ENCODE measurements at places on chromosomes 1 and 21. TPM values are rescaled to one million over a fixed set of nuclear protein-coding genes. Genes with fewer than 3 reads are reported as not detected.
A peak's percentile ranks its signal among the peaks of the same experiment; 100 is the strongest.

DNA sequence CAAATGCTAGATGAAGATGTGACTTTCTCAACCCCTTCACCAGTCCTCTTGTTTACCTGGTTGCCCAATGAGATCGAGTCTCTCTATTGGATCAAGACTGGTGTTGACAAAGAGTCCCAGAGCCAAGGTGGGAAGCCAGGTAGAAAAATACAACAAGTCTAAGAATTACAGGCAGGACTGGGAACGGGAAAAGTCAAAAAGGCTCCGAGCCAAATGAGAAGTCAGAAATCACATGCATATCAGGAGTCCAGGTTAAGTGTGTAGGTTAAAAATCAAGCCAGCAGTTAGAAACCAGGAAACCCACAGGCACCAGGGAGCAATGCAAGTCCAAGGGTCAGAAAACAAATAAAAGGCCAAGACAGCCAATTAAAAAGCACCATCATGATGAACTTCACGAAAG is 27.4 kb upstream of the DUSP23 start:
- no peak for DNase-seq

DNA sequence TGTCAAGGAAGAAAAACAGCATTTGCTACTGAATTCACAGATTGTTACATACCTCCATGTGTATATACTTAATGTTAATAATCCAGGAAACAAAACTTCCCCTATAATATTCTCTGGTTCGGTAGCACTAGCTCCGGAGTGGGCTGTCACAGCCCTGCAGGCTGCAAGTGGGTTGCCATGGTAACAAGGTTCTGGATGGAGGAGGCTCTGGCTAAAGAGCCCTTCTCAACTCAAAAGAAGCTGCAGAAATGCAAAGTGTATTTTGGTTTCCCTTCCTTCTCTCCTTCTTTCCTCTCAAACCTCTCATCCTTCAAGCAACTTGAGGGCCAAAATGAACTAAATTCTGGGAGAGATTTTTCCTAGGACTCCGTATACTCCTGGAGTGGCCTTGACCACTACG is 45.2 kb downstream of the ASTN1 start:
- no peak for DNase-seq

GRCh38 chr1:33735624-33736023 is 128.3 kb upstream of the HMGB4 start:
- DNase-seq: no peak

- DNase-seq: no peak
Measured at GRCh38 chr1:31580891-31581603, 4.7 kb downstream of the TINAGL1 start.

DNA sequence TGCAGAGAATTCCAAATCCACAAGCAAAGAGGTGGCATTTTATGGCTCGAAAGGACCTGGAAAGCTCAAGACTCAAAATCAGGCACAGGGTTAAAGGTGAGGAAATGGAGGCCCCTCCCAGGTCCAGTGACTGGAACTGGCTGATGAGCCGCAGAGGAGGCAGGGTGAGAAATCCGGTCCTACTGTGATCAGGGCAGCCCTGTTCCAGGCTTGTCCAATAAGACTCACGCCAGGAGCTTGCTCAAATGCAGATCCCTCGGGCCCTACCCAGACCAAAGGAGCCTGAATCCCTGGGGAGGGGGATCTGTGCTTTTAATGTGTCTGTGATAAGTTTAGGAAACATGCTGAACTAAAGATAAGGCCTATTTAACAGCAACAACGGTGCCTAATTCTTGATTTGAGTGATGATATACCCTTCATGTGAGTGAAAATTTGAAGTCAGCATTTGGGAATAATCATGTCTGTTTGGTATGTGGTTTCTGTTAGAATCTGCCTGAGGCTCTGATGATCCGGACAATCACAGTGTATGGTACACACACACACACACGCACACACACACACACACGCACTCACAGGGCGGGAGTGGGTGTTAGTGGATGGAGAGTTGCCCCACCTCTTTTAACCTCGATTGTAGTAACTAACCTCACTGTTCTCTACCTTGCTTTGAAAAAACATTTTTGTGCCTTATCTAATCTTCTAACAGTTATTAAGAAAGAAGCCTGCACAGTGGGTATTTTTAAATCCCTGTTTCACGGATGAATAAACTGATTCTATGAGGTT is 54.1 kb upstream of the LYST start:
- no peak for DNase-seq

DNA sequence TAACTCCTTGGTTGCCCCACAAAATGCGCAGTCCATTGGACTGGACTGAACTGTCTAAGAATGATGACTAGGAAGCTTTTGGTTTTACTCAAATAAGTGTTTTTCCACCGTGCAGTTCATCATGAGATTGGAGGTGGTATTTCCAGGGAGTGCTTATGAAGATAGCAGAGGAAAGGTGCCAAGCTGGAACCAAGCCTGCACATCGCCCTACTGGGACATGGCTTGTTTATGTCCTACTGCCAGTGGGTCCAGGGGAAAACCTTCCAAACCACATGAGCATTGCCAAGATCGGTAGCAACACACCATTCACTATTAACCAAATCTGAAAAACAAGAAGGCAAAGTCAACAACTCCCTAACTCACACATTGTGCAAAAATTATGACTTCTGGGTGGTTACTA is 54.7 kb upstream of the DSCAM start:
- peak; percentile 52 for DNase-seq

DNA sequence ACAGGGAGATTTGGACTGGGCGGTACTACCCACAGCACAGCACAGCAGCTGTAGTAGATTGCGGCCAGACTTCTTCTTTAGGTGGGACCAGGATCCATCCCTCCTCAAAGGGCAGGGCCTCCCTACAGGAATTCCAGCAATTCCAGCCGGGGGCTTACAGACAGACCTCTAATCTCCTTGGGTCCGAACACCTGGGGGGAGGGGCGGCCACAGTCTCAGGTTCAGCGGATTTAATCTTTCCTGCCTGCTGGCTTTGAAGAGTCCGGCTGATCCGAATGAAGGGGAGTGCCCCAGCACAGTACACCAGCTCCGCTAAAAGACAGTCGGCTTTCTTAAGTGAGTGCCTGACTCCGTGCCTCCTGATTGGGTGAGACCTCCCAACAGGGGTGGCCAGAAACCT is 1708.5 kb downstream of the BRINP3 start:
- no peak for DNase-seq

DNA sequence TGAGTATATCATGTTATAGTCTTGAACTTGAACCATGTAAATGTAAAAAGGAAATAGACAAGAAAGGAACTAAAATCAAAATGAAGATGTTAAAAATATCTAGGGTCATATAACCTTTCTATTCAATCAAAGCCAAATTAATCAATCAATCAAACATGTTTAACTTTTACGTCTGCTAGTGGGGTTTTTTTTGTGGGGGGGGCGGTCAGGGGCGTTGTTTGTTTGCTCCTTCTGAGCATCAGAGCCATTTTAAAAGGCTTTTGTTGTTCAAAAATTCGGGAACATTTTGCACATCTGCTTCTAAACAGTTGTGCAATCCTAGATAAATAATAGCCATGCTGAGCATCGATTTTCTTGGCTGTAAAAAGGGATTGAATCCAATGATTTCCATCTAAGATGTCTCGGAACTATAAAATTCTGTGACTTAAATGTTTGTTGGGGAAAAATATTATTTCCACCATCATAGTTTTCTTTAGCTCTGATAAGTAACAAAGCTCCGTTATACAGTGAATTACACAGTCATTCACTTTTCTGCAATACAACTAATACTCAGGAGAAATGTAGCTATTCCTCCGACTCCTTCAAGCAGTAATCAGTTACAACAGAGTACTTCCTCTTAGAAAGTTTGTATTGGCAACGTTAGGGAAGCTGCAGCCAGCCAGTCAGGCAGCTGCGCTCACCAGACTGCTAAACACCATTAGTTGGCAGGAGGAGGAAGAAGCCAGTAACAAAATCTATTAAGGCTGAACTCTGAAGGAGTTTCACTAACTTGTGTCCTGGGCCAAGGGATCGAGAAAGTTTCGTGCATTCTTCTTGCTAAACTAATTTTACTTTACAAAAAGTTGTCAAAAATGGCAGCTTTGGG is 2.2 kb downstream of the SPATA6 start:
- peak; percentile 49 for DNase-seq

- DNase-seq: no peak
Measured at GRCh38 chr1:117598489-117598888, 7.4 kb upstream of the TENT5C start.

DNA sequence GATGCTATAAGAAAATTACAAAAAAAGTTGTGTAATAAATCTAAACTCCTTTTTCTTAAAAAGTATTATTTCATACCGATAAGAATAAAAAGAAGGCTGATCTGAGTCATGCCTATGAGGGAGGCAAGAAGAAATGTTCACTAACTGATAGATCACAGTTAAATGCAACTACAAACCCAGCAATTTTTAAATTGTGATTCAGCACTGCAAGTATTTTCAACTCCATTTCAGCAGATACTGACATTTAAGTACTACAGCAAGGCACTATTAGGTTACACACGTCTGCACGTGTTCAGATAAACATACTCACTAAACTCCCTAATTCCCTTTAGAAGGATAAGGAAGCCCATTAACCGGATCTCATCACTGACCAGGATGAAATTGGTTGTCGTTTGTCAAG is 213.3 kb upstream of the ZRANB2 start:
- DNase-seq: no peak

DNA sequence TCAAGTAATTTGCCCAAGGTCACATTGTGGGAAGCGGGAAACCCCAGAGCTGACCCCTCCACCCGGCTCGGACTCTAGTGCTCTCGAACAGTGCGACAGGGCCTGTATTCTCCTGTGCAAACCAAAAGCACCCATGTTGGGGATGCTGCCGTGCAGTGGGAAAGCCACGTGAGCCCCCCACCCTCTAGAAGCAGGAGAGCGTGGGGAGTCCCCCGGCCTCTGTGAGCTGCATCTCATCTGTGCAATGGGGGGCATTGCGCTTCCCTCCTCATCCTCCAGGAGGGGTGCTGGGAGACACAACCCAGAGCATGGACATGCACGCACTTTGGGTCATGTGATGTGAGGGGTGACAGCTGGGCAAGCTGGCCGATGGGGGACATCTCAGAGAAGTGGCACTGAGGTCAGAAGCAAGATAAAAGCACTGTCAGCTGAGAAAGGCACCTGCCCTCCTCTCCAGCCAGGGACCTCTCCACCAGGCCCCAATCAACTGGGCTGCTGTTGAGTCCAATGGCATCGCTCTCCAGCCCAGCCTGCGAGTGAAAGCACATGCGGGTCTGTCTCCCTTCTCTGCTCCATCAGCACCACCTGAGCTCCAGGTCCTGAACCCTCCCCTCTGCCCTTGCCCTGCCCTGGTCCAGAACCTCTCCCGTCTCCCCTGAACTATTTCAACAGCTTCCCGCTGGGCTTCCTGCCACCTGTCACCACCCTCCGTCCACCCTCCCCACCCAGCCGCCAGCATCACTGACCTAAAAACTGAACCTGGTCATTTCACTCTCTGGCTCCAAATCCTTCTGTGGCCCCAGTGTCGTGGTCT is 76.4 kb upstream of the IFFO2 start:
- DNase-seq: no peak

GRCh38 chr1:229170778-229171505 is 100.0 kb upstream of the RAB4A start:
- DNase-seq: no peak

DNA sequence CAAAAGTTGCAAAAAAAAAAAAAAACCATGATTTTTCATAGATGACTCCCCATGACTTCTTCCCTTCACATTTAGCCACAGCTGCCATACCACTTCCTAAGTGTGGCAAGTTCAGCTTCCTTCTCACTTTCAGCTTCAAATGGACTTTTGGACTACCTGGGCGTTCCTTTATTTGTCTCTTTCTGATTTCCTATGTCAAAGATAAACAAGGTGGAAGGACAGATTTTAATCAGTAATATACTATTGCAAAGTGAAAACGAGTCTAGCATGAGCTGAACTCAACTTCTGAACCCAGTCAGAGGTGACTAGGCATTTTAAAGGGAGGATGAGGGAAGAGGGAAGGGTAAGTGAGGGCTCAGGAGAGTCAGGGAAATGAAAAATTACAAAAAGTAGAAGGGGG is 14.4 kb upstream of the SCCPDH start:
- DNase-seq: no peak

GRCh38 chr1:94095112-94095637 is 25.8 kb downstream of the ABCA4 start:
- DNase-seq: peak; percentile 86

DNA sequence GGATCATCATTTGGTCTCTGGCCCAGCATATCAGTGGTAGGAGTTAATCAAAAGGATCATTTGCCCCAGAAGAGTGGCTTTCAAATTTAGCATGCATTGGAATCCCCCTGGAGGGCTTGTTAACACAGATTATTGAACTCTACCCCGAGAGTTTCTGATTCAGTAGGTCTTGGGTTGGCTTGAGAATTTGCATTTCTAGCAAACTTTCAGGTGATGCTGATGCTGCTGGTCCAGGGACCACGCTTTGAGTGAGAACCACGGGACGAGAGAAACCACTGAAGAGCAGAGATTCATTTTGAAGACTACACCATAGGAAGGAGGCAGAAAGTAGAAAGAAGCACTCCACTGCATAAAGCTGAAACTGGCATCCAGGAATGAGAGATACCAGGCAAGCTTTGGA is 81.3 kb upstream of the DUSP10 start:
- no peak for DNase-seq

TIAM1 gene
- total RNA-seq: 74.9 TPM

NBPF10 gene
- 2.8 TPM for total RNA-seq

UTP25 gene
- total RNA-seq: 7.3 TPM

HMCN1 gene
- total RNA-seq: 3.3 TPM

TTC22 gene
- total RNA-seq: not detected

HHAT gene
- 10.9 TPM for total RNA-seq

CROCC gene
- 31.9 TPM for total RNA-seq

SPATA1 gene
- 3.5 TPM for total RNA-seq

LACTBL1 gene
- not detected for total RNA-seq

TCHH gene
- total RNA-seq: not detected

LRRC53 gene
- 0.21 TPM for total RNA-seq
